ENCODE measurements at places on chromosomes 16 and 17.

- DNase-seq: no peak
These were observed 43.7 kb downstream of the CRISPLD2 start for GRCh38 chr16:84863481-84863814.

GRCh38 chr16:67236563-67237395, 9.8 kb downstream of the TMEM208 start:
- peak; percentile 80 for DNase-seq

- DNase-seq: no peak
These were observed 881 bp upstream of the LLGL1 start for GRCh38 chr17:18224387-18225120.

- DNase-seq: no peak
These were observed 85.5 kb upstream of the DOC2B start for GRCh38 chr17:266701-267667.

GRCh38 chr17:56521414-56522141, 71.9 kb upstream of the NOG start:
- DNase-seq: no peak

GRCh38 chr17:59353936-59354755, 22.7 kb downstream of the YPEL2 start:
- no peak for DNase-seq

DNA sequence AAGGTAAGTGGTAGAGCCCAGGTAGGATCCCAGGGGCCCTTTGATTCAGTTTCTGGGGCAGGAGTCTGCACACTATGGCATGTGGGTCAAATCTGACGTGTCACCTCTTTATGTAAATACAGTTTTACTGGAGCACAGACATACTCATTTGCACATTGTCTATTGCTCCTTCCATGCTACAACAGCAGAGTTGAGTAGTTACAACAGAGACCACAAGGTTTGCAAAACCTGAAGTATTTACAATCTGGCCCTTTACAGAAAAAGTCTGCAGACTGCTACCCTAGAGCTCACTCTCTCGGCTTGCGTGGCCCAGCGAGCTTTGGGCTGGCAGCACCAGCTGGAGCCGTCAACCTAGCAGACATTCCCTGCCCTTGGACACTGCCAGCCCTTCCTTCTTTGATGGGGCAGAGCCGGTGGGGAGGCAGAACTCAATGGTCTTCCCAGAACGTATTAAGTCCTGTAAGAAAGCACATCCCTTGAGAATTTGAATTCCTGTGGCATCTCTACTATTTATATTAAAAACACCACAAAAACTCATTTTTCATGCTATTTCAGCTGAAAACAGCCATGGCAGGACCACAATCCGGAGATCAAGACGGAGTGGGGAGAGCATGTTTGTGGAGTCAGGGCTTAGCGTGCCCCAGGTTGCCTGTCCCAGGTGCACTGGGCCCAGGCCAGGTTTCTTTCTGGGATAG, 133.1 kb upstream of the NUDT7 start:
- DNase-seq: no peak

DNA sequence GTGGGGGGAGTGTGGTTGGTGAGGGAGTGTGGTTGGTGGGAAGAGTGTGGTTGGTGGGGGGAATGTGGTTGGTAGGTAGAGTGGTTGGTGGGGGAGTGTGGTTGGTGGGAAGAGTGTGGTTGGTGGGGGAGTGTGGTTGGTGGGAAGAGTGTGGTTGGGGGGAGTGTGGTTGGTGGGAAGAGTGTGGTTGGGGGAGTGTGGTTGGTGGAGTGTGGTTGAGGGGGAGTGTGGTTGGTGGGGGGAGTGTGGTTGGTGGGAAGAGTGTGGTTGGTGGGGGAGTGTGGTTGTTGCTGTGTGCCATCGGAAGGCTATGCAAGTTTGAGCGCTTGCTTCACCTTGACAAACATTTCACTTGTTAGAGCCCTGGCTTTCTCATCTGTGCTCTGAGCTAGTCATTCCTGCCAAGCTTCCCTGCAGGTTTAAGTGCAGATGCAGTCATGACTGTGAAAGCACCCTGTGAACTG, 20.1 kb downstream of the MINK1 start:
- DNase-seq: no peak

DNA sequence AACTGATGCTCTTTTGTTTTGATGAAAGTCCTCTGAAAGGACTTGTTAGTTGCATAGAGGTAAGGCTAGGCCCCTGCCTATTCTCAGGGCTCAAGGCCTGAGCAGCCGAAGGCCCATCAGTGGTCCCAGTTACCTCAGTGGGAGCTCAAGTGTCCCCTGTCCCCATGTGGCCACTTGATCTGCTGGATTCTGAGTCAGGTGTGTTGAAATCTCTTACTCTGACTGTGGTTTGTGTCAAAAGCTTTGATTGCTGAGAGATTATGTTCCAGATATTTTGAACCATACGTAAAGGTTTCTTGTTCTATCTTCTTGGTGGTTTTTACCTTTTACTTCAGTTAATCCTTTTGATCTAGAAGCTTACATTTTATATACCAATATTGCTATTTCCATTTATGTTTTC, 191.7 kb downstream of the LGALS9B start:
- DNase-seq: no peak

DNA sequence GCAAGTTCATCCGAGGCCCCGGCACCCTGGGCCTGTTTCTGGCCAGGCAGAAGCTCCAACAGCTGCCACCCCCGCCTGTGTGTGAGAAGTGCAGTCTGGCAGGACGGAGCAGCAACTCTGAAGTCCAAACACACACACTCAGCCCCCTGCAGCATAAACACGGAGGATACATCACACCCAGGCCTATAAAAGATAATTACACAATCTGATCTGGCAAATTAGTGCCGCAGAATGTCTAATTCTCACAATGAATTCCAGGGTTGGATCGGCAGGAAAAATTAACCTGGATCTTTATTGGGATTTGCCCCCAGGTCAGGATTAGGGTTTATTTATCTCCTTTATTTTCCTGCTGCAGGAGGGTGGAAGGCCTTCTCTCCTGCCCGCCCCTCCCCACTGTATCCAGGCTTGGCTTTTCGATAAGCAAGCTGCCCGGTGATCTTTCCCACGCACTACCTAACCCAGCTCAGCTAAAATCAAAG, 311.4 kb downstream of the SOX9 start:
- no peak for DNase-seq

DNA sequence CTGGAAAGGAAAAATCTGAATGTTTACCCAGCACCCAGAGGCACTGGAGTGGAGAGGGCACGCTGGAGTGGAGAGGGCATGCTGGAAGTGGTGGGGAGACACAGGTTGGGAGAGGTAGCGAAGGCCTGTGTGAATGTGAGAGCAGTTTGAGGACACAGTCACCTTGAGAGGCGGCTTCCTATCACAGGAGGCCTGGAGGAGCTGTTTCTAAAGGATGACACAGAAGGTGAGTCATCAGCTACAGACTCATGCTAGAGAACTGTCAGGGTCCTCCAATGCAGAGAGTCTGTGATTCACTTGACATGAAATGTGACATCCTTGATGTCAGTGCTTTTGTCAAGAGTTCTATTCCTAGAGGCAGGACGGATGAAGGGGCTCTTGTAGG, 13.8 kb downstream of the CTRL start:
- no peak for DNase-seq

GRCh38 chr16:81738783-81739496, 40.2 kb upstream of the PLCG2 start:
- no peak for DNase-seq

DNA sequence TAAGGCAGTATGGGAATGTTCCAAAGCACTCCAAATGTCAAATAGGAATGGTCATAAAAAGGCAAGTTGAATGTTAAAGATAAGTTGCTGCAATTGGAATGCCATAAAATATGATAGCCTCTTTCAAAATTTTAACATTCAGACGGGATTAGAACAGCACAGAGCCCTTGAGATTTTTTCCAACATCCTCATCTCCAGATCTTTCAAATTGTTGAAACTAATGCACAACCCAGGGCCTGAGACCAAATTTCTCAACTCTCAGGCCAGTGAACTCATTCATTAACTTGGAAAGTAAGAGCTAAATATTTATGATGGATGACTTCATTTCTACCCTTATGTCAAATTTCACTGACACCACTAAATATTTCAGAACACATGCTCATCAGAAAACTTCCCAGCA, 346.5 kb upstream of the XYLT1 start:
- no peak for DNase-seq

GRCh38 chr17:34113089-34113488, 142.0 kb upstream of the CCL2 start:
- DNase-seq: no peak

GRCh38 chr16:78099271-78100111, at the start of gene WWOX:
TSS of gene WWOX (plus strand) at chr16:78099654.
- DNase-seq: peak; percentile 92

DNA sequence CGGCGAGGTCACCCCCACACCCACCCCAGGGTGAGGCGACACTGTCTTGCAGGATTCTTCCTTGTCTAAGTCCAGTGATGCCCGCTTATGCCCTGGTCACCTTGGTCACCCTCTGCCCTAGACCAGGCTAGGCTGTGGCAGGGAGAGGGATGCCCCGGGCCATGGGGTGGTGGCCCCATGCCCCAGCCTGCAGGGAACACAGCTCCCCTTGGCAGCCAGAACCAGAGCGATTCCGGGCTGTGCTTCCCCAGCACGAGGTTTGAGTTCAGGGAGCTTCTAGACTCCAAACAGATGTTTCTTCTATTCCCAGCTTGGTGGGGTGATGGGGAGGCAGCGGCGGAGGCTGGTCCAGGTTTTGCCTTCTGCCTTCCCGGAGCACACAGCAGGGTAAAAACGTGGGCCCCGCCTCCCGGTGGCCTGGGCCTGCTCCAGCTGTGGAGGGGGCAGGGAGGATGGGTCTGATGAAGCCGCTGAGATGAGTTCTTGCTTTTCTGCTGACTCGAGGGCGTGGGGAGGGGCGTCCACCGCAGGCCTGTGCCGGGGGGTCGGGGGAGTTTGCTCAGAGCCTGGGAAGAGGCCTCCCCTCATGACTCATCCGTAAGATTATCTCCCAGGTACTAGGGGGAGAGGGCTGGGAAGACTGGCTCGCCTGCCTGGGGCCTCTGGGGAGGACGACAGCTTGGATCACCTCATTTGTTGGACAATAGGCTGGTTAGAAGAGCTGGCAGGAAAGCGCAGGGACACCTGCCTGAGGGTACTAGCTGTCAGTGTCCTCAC, 15.4 kb downstream of the SMTNL2 start:
- no peak for DNase-seq

DNA sequence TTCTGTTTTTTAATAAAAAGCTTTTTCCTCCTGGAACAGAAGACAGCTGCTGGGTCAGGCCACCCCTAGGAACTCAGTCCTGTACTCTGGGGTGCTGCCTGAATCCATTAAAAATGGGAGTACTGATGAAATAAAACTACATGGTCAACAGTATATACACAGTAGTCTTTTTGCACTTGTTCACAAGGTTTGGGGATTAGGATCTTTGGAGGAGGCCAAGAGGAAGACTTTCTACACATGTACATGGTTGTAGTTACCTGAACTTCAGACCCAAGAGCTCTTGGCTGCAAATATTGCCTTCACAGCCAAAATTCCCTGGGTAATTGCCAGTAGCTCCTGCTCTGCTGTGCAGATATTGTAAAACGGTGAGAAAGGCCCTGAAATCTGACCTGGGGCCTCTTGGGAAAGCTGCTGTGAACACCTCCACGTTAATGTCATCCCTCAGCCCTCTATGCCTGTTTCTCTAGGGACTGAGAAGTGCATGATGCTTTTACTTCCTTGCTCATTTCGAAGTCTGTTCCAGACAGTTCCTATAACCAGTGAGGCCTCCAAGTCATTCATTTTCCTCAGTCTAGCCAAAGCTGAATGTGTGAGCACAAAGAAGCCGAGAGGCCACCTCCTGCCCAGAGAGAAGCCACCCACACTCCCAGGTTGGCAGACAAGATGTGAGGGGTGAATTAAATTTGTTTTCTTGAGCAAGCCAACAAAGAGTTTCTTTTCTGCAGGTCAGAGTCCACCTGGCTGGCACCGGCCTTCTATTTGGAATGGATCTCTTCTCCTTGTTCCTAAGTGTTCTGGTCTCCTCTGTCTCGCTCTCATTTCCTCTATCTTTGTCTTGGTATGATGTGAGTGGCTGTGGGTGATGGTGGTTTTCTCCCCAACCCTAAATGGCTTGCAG, 15.9 kb downstream of the ANKRD40 start:
- DNase-seq: no peak

DNA sequence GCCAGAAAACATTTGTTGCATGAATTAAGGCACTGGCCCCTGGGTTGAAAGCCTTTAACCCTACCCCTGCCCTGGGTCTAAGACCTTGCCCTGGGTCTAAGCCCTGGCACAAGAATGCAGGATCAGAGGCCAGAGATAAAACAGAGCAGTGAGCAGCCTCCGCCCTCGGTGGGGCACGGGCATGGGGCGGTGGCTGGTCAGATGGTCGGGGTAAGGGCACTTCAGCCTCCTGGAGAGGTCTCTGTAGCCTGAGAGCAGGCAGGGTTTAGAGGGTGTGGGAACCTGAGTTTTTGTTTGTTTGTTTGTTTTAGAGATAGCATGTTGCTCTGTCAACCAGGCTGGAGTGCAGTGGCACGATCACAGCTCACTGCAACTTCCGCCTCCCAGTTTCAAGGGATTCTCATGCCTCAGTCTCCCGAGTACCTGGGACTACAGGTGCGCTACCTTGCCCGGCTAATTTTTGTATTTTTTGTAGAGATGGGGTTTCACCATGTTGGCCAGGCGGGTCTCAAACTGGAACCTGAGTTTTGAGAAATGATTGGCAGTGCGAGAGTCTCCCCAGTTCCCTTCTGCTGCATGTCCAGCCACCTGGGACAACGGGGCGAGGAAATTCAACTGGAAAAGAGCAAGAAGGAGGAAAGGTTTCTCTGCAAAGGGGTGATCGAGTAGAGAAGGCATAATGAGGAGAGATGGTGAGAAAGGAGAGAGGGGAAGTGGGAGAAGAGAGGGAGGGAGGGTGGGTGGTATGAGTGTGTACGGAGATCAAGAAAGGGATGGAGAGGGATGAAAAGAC, 27.7 kb downstream of the TNS4 start:
- no peak for DNase-seq

DNA sequence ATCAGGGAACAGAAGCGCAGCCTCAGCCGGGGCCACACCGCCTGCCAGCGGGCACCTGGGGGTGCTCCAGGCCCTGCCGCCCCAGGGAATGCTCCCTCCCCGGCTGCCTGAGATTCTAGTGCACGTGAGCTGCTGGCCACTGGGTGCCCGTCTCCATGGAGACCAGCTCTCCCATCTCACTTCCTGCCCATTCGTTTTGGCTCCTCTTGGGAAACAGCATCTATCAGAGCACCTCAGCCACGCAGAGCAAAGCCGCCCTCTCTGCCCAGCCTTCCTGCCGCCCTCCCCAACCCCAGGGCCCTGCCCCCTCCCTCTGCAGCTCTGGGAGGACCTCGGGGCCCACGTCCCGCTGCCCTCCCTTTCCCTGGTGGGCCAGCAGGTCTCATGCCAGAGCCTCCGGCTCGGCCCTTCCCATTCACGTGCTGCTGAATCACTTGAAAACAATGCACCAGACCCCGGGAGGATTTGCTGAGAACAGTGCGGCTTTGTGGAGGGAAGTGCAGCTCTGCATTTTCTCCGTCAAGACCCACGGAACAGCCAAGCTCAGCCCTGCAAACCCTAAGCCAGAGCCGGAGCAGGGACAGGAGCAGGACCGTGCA, 19.4 kb downstream of the CEP295NL start:
- no peak for DNase-seq

- DNase-seq: peak; percentile 98
These were observed at the start of gene CEP20 for GRCh38 chr16:15888072-15888976. TSS of gene CEP20 (minus strand) at chr16:15888603. CDS start at chr16:15888585, 18 bp downstream.

DNA sequence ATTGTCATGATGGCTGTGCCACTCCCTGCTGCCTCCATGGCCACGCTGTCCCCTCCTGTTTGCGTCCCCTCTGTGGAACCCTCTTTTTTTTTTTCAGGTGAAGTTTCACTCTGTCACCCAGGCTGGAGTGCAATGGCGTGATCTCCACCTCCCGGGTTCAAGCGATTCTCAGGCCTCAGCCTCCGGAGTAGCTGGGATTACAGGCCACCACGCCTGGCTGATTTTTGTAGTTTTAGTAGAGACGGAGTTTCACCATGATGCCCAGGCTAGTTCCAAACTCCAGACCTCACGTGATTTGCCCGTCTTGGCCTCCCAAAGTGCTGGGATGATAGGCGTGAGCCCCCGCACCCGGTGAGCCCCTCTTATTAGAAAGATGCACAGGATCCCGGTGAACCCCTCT, 11.0 kb upstream of the UBE2I start:
- no peak for DNase-seq

Data from T-helper 17 cell (primary cell).